AG09309 (cell line): ENCODE measurements at places on chromosomes 5 and 9.

GRCh38 chr5:63687854-63688516 is 274.3 kb downstream of the HTR1A start:
- DNase-seq = no peak

DNA sequence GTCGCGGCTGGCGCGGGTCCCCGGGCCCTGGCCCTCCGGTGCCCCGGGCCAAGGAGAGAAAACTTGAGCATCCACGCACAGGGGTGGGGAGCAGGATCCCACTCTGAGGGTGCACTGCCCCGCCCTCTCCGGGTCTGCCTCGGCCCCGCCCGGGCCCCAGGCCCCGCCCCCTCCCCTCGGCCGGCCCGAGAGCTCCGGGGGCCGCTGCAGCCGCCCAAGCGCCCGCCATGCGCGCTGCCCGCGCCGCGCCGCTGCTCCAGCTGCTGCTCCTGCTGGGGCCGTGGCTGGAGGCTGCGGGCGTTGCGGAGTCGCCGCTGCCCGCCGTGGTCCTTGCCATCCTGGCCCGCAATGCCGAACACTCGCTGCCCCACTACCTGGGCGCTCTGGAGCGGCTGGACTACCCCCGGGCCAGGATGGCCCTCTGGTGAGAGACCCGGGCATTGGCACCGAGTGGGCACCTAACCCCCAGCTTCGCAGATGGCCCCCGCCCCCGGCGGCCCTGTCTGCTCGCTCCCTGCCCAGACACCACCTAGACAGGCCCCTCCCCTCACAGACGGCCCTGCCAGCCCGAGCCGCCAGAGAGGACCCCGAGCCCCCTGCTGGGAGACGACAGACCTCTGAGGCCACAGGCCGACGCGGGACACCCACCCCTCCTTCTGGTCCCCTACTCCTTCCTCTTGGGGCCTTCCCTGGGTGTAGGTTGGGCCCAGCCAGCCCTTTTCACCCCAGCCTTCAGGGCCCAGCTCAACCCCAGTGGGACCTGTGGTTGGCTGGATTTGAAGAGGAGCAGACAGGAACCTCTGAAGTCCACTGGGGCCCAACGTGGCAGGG is at the start of gene CERCAM:
TSS of gene CERCAM (plus strand) at position 207 of the 831 bp plus-strand sequence. CDS start at position 228, 21 bp downstream.
- DNase-seq = no peak

DNA sequence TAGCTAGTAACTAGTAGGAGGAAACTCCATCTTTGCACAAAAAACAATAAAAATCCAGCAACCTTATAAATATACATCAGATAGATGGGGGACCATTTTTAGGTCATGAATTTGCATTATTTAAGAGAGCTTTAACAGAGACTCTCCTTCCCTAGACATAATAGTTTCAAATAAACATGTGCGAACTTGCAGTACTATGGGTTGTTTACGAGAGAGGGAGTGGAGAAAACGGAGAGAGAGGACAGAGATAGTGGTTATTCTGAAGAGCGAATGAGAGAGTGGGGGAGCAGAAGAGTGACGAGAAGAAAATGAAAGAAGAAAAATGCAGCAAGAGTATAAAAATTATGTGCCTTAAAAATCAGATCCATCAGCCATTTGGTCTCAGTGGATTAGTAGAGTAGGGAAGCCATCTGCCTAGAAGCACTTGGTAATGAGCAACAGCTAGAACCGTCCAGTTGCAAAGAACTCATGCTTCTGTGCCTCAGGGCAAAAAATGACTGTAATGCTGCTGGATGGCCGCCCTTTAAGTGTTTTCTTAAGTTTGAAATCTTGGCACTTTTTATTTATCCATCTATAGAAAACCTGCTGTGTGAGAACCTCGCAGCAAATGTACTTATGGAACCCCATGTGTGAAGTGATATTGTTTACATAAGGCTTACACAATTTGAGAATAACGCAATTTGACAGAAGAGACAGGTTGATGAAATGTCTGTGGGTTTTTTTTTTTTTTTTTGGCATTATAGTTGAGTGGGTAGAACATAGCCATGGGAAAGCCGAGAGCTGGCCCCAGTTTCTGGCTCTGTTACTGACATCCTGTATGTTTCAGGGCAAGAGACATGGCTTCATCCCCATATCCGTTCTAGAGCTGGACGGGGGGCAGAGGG is 95.6 kb upstream of the ZNF608 start:
- no peak for DNase-seq

GRCh38 chr5:30981576-30981975 is 211.9 kb upstream of the CDH6 start:
- DNase-seq = no peak

GRCh38 chr9:8605096-8605495 is 805.5 kb upstream of the DMAC1 start:
- no peak for DNase-seq

DNA sequence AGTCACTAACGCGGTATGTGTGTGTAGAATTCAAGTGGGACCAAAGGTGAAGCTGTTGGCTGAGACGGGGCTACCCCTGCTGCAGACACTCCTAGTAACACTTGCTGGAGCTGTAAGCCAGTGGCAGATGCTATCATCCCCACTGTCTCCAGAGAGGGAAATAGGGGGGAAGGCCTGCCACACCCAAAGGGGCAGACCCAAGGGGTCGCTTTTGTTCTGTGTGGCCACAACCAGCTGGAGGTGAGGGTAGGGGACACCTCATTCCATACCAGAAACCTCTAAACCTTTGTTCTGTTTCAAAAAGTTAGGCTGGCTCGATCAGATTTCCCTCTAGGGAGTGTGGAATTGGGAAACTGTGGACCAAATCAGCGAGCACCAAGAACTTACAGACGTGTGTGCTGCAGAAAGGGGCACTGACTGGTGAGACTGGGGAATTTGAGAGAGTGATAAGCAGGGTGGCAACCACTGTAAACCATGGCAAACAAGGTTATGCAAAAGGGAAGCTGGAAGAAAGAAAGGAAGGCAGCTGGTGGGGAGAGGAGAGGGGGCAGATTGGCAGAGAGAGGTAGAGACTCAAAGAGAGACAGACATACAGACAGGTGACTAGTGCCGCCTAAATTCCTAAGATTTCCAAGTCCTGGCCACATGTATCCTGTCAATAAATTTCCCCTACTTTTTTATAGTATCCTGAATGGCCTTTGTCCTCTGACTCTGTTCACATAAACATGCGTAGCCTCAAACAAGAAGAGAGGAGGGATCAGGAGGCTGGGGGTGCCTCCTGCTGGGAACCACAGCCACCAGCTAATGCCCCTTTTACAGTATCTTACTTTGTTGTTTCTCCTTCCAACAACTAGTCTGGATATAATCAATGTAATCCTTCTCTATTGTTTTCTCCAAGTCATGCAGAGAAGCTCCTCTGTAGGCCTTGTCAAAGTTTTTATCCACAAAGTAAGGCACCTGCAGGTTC is 15.6 kb upstream of the SPATA24 start:
- DNase-seq = no peak

DNA sequence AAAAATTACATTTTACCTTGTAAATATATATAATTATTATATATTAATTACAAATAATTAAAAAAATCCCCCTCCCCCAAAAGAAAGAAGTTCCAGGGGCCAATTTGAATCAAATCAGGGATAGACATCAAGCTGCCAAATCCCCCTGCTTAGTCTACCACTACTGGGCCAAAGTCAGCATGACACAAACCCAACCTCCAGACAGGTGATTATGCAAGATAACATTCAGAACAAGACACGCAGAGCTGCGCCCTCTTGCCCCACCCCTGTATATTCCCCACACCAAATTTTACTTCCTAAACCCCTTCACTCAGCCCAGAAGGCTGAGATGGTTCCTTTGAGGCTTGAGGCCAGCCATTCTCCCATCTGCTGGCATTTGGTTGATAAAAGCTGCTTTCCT is 2059.1 kb upstream of the CDH6 start:
- no peak for DNase-seq

DNA sequence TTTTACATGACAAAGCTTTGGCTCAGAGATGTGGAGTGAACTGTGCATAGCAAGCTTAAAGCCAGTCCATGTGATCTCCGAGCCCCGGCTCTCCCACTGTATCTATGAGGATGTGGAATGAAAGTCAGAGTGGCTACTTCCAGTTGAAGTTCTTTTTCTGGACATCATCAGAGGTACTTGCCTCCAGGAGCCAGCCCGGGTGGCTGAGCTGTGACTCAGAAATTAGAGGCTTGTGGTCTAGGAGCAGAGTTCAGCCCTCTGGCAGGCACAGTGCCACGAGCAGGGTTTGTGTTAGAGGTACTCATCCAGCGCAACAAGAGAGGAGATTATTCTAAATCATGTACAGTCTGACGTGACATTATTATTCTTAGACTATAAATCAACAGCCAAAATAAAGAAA is 322.5 kb downstream of the CDK5RAP2 start:
- peak; percentile 5 for DNase-seq

DNA sequence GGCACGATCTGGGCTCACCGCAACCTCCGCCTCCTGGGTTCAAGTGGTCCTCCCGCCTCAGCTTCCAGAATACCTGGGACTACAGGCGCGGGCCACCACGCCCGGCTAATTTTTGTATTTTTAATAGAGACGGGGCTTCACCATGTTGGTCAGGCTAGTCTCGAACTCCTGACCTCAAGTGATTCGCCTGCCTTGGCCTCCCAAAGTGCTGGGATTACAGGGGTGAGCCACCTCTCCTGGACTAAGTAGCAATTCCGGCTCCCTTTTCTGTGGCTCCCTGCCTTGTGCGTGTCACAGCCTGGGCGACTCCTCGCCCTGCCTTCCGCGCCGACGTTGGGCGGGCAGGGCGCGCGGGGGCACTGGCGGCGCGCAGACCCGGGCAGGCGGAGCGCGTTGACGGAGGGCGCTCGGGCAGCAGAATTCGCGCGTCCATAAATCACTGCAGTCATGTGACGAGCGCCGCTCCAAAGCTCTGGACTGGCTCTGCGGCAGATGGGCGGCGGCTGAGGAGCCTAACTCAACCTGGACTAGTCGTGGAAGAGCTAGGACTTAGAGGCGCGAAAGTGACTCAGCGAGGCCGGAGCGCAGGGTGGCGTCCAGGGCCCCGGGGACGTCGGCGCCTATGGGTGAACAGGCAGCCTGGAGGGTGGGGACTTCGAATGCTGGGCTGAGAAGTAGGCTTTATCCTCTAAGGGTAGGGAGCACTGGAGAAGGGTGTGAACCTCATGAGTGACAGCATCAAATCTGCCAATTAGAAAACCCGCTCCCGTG is 1.4 kb upstream of the CIZ1 start:
- DNase-seq = peak; percentile 69

GRCh38 chr5:73143716-73144115 is 23.3 kb downstream of the TMEM171 start:
- no peak for DNase-seq

GRCh38 chr5:130870691-130871090 is 294.4 kb downstream of the HINT1 start:
- no peak for DNase-seq

- no peak for DNase-seq
Observed at GRCh38 chr5:103821361-103821760, 258.8 kb upstream of the NUDT12 start.

GRCh38 chr5:31990081-31990650 is 184.0 kb downstream of the GOLPH3 start:
- no peak for DNase-seq

GRCh38 chr9:37801287-37801850 is 772 bp downstream of the DCAF10 start:
- no peak for DNase-seq

GRCh38 chr5:17359451-17360011 is 138.5 kb upstream of the TAF11L2 start:
- peak; percentile 93 for DNase-seq

DNA sequence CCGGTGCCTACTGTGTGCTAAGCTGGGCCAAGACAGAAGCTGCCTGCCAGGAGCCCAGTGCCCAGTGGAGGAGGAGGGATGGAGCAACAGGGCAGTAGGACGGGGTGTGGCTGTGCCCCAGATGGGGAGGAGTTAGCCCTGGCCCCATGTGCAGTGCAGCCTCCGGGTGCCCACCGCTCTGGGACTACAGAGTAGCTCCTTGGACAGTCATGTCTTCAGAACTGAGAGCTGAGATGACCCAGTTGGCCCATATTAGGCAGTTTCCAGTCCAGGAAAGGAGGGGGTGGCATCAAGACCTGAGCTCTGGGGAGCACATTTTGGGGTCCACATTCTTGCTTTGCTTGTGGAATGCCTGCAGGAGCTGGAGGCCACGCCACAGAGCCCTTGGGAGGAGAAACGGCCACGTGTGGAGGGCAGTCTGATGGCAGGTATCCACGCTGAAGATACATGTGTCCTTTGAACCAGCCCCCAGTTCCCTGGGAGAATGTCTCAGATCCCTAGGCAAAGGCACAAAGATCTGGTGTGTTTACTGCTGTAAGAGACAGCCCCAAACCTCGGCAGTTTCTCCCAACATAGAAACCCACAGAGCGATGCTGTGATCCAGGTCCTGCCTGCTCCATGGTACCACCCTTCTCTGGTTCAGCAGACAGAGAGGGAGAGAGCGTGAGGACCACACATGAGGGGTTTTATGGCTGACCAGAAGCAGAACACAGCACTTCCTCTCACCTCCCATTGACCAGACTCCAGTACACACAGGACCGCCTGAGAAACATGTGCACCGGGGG is 46.8 kb upstream of the FCN1 start:
- no peak for DNase-seq

DNA sequence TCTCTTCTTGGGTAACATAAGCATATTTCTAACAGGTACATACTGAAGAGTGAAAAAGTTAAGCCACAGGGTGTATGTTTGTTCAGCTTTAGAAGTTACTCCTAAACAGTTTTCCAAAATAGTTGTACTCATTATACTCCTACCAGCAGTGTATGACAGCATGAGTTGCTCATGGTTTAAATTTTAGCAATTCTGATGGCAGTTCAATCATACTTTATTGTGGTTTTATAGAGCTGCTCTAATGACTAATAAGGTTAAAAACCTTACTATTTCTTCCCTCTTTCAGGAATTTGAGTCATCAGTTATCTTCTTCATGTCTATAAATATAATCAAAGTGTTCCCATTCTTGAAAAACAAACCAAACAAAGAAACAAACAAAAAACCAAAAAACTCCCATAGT is 81.5 kb downstream of the CAAP1 start:
- no peak for DNase-seq

DNA sequence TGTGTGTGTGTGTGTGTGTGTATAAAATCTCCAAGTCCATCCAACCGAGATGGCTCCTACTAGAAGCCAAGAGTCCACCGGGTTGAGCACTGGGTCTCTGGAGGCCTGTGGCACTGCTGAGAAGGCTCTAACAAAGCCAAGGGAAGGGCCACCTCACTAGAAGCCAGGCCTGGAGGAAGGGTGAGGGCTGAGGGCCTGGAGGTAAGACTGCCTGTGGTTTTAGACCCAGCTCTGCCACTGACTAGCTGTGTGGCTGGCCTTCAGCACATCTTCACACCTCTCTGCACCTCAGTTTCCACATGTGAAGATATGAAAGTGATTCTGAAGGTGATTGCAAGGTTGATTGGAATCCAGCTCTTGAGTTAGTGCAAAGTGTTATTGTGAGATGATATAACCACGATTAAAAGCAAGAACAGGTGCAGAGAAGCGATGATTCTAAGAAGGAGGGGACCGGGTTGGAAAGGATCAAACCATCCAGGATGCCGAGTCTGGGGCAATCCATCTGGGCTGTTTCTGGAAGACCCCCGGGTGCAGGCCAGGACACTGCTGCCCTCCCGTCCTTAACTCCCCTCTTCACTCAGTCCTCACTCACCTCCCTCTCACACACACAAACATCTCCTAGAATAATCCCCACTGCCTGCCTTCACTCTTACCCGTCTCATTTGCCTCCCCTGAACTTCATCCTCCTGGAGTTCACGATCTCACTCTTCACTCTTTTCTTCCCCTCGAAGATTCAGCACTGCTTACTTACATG is 2.3 kb downstream of the IL4 start:
- DNase-seq = no peak

- DNase-seq = peak; percentile 39
Observed at GRCh38 chr9:137757613-137758029, 120.0 kb upstream of the CACNA1B start.
